Astrocyte of the cerebellum (primary cell): ENCODE measurements at places on chromosomes 4 and X.

DNA sequence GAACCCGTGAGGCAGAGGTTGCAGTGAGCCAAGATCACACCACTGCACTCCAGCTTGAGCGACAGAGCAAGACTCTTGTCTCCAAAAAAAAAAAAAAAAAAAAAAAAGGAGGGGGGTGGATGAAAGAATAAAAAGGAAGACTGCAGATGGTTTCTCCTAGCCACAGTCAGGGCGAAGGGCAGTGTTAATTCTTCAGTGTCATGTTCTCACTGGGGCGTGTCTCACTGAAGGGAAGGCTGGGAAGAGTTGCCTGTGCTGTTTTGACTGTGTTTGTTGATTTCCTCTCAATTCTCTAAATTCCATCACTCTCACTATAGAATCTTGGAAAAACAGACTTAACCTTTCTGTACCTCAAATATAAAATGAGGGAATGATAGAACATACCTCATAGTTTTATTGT lies 71.6 kb upstream of the DHX15 start:
- DNase-seq: no peak

DNA sequence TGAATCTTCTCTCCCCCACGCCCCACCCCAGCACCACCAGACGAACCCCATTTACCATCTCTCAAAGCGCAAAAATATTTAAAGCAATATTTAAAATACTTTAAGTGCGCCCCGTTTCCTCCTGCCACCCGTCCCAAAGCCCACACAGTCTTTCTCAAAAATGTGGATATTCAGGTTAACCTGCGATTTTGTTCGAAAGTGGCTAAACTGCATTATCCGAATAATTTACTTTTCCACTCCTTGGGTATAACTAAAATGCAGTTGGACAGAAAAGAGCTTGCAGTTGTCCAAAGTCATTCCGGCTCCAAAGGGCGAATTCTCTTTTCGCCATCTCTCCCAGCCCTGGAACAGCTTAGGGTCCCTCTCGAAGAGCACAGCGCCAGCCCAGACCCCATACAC lies 662 bp downstream of the SMIM43 start:
- no peak for DNase-seq

DNA sequence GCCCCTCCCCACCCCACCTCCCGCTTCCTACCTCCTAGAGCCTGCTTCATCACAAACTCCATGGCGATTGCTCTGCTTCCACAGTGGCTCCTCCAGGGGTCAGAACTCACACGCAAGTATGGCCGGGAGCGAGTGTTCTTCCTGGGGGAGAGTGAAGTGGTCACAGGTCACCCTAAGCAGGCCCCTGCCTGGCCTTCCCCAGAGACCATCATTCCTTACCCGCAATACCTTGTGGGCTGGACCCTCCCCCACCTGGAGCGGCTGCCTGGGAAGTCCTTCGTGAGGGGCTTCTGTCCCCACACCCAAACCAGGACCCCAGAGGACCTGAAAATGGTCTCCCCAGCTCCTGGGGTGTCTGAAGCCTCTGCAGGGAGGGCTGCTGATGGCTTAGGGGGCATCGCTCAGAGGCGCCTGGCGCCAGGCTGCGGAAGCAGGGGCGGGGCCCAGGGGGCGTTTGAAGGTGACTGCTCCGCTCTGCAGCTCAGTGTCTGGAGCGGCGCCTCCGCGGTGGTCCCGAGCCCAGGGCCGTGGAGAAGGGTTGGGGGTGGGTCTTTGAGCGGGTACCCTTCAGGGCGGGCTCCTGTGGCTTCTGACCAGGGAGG lies 1.4 kb downstream of the CPLX1 start:
- DNase-seq: no peak

- DNase-seq: no peak
These were observed 550.9 kb downstream of the GLUD2 start for GRCh38 chrX:121598356-121598755.

GRCh38 chr4:158807691-158808090 lies 38.9 kb downstream of the FNIP2 start:
- DNase-seq: no peak

DNA sequence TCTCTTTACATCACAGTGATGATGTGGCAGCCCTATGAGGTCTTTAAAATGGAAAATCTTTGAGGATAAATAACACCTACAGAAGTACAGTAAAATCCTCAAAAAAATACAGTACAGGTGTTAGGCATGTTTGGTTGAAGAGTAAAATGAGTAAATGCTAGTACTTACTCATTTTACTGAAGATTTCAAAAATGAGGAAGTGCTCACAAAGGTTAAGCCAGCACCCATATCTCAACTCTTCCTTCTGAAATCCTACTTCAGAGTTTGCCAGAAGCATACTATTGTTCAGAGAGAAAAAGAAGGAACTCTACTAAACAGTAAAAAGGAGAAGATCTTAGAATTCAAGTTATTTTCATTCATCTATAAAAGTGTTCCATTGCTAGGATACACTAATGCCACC lies 130.9 kb downstream of the CBR4 start:
- DNase-seq: no peak

- no peak for DNase-seq
These were observed 258.6 kb downstream of the FBXW7 start for GRCh38 chr4:152277333-152277732.

DNA sequence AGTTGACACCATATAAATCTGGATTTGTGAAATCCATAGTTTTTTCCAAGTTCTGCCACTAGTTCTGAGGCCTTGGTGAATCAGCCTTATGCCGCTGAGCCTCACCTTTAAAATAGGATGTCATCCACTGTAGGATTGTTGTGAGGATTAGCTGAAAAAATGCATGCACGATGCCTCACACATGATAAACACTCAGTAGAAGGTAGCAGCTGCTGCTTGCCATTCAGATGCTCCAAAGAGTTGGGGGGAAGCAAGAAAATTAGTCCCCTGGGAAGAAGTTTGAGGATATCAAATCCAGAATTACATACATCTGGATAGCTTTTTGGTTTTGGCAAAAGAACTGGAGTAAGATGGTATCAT lies 7.4 kb downstream of the MMAA start:
- no peak for DNase-seq

- no peak for DNase-seq
These were observed 61.1 kb upstream of the STS start for GRCh38 chrX:7086384-7086783.

DNA sequence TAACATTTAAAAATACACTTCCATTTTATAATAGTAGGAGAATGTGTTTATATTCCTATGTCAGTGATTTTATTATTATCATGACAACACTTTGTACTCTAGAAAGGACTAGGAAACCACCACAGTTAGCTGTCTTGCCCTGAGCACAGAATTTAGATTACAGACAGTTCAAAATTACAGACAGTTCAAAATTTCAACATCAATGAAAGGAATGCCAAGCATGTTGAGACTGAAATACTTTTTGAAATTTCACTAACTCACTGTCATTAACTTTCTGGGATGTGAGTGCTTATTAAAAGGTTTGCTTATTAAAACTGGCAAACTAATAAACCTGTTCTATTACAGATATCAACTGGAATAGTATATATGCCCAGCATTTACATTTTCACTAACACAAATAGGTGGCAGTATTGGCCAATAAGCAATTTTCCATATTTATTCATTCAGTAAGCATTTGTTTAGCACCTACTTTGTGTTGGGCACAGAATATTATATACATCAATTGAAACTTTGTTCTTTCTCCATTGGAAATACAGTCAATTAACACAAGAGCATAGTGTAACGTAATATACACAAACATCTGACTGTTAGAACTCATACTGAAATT lies 179.4 kb downstream of the FBXW7 start:
- DNase-seq: no peak

DNA sequence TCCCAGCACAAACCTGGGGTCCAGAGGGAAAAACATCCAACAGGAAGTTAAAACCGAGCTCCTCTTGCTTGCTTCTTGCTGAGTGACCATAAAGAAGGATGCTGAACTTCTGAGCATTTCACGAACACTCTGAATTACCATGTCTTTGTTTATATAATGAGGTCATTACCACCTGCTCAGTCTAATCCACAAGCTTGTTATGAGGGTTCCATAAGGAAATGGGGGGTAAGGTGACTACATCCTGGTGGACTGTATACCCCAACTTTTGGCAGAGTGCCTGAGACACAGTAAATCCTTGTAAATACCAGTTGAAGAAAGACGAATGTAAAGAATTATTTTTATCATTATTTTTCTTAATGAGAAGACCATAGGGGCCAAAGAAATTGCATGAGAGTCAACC lies 16.8 kb downstream of the CCDC149 start:
- no peak for DNase-seq

DNA sequence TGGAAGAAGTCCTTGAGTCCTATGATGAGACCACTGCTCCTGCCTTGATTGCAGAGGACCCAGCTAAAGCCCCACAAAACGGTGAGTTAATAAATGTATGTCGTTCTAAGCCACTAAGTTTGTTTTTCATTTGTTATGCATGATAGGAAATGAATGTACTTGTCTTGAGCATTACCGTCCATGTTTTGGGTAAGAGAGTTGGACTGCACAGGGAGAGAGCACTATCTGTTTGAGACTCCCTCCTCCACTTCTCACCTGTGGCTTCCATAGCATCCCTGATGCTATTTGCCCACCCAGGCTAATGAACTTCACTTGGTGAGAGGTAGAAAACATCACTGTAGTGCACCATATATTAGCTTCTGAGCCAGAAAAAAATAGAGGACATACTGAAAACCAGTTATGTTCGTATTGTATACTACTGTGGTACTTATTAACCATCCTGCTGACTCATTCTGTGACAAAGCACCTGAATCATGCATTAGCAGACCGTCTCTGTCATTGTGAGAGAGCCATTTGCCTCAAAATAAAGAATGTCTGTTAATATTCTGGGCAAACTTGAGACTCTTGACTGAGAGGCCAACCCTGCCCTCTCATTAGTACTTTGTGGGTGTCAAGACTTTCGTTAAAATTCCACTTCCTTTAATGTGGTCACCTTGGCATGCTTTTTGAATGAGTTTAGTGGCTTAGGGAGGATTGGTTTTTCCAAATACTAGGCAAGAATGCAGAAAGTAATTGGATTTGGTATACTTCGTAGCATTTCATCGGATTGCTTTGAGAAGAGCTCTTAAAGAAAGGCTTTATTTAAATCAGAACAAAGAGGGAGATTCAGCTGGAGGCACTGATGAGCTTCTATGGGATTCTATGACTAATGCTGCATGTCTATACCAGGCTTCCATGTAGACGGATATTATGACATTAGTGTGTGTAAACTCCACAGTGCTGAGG lies 99.3 kb upstream of the GRPR start:
- peak; percentile 20 for DNase-seq

DNA sequence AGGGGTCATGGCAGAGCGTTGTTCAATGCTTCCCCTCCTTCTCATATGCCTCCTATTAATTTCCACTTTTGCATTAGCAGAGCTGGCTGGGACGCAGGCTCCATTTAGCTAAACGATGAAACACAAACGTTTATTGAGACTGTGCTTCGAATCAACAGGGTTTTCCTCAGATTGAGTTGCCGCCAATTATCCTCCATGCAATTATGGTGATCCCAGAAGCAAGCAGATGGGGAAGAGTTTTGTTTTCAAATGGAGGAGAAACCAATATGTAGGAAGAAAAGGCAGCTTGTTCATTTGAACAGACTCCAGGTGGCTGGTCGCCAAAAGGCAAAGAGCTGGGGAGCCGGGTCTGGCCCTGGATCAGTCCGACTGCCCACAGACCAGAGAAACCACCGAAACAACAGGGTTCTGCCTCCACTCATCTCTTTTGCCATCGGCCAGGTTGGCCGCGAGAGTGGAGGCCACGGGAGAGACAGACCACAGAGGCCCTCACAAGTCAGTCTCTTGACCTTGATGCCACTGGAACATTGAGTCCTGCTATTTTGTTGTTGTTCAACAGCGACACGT lies 184.8 kb downstream of the GBA3 start:
- peak; percentile 18 for DNase-seq

- DNase-seq: no peak
These were observed 54.0 kb downstream of the DHRSX start for GRCh38 chrX:2446815-2447214.

DNA sequence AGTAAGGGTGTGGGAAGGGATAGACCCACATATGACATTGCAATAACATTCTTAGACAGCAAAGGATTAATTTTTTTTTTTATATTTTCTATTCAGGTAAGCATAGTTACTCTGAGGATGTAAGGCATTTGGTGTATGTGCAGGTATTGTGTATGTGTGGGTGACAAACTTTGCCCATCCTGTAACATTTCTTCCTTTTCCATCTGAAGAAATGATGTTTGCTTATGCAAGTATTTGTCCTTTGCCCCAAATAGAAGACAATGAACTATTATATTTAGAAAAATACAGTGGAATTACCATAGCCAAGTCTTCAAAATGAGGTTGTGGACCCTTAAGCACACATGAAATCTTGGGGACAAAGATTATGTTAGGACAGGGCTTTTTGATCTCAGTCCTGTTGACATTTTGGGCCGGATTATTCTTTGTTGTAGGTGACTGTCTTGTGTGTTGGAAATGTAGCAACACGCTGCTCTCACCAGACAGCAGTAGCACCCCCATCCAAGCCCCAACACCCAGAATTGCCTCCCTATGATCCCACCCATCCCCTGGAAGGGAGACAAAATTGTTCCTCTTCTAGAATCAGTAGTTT lies 1244.7 kb downstream of the STIM2 start:
- DNase-seq: no peak

DNA sequence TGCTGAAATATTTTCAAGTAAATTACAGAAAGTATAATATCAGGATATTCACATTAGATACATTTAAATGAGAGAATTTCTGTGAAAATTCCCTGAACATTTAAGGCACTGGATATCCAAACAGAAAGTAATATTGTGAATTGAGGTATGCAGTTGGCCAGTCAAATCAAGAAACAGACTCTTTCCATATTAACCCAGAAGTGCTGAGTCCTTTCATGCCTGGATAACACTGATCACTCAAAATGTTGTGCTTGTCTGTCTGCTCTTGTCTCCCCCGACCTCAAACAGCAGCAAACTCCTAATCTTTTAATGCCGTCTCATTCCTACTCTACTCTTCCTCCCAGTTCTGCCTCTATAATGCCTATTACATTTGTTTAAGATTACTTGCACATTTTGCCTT lies 51.2 kb downstream of the TBC1D9 start:
- DNase-seq: no peak

DNA sequence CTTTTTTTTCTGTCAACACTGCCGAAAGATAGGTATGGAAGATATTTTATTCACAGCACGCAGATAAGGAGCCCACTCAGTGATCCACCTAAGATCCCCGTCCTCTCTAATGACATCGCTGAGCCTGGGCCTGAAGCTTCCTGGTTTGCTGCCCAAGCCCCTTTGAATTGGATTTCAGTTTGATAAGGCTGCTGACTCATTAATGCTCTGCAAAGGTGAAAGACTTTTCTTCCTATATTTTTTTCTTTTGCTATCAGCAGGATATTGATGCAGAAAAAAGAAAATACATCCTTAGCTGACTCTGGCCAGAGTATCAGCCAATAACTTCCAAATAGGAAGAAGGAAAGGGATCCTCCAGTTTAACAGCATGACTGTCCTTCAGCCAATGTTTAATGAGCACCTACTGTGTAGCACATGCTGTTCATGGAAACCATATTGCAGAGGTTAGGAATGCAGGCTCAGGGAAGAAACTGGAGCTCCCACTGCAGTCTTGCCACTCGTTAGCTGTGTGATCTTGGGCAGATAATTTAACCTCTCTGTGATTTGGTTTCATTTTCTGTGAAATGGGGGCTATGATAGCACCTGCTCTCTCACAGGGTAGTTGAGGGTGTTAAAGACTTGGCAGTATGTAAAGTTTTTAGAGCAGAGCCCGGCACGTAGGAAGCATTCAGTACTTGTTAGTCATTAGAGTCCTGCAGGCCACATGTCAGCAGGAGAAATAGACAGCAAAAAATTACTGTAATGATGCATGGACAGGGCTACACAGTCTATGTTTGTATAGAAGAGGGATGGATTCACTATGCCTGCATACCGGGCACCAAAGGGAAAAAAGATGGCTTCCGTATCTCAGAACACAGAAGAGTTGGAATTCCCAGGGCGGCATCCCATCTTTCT lies 39.3 kb downstream of the EVC start:
- DNase-seq: no peak
